Dorsolateral prefrontal cortex (tissue), 122 donors: ENCODE measurements at places on chromosomes 2 and 18.

- DNase-seq = no peak
These were observed 37.1 kb upstream of the SLC1A4 start for GRCh38 chr2:64952096-64952495.

GRCh38 chr2:11203480-11203879 lies 48.2 kb downstream of the SLC66A3 start:
- no peak for DNase-seq

- no peak for DNase-seq
These were observed 13.7 kb downstream of the COLEC11 start for GRCh38 chr2:3608373-3609278.

DNA sequence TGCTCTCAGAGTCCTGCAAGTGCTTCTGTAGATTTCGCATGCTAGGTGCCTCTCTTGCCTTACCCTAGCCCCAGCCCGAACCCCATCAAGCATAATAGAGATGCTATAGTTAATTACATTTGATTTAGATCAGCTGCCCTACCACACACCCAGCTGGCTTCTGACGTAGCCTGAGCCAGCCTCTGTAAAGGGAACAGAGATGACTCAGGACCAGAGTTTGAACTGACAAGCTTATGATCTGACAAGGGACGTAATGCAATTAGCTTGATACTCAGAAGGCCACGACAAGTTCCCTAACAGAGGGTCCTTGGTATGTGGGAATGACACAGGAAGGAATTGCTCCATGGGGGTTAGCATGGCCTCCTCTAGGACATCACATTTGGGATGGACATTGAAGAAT lies 126.6 kb downstream of the LRATD1 start:
- DNase-seq = no peak

GRCh38 chr2:64591188-64591587 lies 62.5 kb downstream of the SERTAD2 start:
- no peak for DNase-seq

DNA sequence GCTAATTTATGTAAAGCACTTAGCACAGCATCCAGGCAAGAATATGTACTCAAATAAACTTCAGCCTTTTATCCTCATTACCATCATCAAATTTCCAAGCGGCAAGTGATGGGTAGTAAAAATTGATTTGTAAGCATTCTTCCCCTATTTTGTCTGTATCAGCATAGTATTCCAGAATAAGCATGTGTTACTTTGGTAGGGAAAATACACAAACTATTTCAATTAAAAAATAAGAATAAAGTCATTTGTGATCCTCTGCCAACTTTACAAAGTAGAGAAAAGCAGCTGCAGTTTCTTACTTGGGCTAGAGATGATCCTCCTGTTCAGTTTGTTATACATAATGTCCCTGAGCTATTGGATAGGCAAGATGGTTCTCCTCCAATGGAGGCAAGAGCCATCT lies 493.2 kb downstream of the ZEB2 start:
- DNase-seq = no peak
